ENCODE measurements at places on chromosomes 12 and 14.

DNA sequence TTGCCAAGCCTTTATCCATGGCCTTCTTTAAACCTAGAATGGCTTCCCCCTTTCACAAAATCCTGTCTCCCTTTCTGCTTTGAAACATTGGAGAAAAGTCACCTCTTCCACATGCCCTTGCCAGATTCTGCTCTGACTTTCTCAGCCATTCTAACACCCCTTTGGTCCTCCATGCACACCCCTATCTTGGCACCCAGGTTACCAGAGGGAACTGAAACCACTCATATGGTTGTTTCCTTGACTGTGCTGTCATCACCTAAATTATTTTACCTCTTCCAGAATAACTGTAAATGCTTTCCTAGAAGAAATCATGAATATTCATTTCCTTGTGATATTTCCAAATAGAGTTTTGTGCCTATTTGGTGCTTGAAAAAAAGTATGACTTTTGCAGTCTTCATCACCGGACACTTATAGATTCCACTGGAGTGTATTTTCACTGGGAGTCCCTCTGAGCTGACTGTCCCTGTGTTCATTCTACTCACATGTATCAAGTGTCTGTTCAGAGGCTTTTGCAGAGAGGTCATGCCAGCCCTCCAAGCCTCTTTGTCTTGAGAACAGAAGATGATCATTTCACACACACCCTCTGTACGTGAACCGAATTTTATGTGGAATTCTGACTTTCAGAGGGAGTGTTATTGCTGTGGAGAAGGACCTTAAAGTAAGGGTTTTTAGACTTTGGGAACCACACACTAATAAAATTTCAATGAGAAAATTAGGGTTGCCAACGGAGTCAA, 74.1 kb downstream of the PLXNC1 start:
- DNase-seq = no peak

DNA sequence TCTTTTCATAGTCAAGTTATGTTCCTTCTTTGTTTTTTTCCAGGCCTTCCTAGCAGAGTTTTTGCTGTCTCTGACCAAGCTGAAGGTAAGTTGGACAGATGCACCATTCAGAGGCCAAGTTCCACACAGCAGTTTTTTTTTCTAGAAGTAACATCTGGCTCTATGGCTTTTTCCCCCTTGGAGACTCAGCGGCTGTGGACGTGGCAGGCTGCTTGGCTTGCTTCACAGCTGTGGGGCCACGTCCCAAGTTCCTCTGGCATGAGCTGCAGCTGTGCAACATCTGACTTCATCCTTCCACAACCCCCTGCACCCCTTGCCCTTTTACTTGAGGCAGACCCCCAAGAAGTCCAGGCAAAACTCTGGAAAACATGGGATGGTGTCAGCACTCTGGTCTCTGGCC, 24.2 kb upstream of the RHOJ start:
- no peak for DNase-seq

DNA sequence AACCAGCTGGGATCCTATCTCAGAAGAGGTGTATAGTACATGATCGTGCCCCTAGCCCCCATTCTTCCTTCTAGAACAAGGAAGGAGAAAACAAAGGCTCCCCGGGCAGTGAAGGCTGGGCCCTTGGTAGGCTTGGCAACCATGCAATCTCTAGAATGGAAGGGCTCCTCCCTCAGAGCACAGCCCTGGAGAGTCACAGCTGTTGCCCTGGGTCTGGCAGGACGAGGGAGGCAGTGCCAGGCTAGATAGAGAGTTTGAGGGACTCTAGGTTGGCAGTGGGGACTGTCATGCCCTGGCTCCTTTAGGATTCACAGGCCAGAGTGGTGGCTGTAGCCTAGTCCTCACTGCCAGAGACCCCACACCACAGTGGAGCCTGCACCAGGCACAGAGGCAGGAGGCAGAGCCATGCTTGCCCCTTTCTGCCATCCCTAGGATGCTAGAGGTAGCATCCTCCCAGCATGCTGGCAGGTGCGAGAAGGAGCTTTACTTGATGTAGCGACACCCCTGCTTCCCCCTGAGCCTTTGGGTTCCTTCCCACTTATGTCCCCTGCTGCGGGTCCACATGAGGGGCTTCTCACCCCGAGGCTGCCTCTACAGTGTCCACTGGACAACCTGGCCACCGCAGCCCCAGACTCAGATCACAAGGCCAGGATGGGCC, 33.4 kb upstream of the CIPC start:
- DNase-seq = no peak

- no peak for DNase-seq
Measured at GRCh38 chr12:112239020-112239419, 113.7 kb downstream of the TRAFD1 start.

GRCh38 chr14:64923015-64923414, 8.8 kb downstream of the CHURC1 start:
- no peak for DNase-seq

DNA sequence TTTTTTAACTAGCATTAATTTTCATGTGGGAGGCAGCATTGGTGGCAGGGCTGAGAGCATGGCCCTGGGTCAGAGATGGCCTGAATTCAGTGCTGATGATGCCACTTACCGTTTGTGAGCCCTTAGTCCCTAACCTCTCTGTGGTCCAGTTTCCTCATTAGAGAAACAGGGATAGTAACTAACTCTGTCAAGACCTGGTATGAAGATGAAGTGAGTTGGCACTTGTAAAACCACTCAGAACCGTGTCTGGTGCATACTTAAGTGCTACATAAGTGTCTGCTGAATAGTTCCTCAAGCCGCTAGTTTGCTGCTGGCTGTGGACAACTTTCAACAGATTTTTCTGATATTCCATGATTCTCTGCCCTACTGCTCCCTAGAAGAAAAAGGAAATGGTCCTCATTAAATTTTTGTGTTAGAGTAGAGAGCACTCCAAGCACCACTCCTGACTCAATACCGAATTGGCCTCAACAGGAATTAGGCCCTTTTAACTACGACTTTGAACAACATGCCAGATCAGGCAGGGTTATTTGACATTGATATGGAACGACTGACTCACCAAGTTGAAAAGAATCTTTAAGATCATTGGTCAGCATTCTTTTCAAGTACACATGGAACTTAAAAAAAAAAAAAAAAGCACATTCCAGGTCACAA, 250.2 kb downstream of the ANO2 start:
- no peak for DNase-seq

- DNase-seq = no peak
Measured at GRCh38 chr14:22497671-22498093, 91.3 kb downstream of the DAD1 start.

GRCh38 chr12:129550353-129550752, 353.5 kb downstream of the TMEM132D start:
- no peak for DNase-seq

- DNase-seq = no peak
Measured at GRCh38 chr12:51383269-51383905, 7.8 kb downstream of the GALNT6 start.

DNA sequence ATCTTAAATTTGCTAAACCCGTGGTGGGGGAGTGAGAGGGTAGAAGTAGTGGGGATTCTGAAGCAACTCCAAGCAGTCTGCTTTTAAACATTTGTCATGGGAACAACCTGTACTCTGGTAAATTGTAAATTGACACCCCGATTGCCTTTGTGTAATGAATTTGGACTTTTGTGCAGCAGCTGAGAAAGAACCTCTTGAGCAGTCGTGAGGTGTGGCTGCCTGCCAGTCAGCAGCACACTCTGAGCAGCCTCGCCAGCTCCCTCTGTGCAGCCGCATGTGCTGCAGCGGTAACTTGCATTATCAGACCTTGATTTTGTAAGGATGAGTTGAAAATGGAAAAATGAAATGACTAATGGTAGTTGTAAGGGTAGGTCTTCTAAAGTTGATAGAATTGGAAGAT, 74.3 kb downstream of the SUSD6 start:
- no peak for DNase-seq

DNA sequence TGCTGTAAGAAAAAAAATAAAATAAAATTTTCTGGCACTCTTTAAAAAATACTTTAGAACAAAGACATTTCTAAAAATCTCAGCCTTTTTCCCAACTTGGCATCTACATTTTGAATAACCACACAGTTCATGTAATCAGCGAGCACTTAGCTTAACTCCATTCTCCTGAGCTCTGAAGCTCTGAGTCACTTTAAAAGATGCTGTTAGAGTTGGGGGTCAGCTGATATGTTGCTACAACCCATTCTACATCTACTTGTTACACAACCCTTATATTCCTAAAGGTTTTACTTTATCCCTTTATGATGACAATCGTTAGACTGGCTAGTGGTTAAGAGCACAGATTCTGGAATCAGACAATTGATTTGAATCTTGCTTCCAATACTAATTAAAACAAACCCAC, 48.3 kb downstream of the SLC41A2 start:
- DNase-seq = no peak

DNA sequence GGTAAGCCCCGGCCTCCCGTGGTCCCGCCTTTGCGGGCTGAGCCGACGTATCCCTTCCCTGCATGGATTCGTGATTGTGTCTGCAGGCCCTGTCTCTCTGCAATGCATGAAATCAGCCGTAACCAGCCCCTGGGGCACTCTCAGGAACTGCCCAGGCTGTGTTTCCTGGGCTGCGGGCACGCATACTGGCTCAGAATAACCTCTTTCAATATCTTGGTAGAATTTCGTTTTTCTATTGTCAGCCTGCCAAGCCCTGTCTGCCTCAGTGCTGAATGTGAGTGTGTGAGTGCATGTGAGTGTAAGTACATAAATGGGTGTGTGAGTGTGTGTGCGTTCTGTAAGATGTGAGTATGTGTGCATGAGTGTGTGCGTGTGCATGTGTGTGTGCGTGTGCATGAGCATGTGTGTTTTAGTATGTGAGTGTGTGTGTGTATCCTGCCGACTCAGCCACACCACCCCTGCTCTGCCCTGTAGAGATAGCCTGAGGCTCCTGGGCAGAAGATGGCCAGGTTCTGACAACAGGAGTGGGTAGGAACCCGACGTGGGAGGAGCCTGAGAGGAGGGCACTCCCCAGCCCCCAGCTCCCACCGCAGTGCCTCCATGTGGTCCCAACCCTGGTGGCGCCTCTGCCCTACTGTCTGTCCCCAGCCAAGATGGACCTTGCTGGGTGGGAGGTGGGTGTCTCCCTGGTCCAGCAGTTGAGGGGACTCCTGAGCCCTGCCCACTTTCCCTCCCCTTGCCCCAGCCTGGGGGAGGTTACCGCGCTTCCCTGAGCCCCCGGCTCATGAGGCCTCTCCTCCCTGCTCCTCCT, 268.8 kb downstream of the ADGRD1 start:
- DNase-seq = no peak

DNA sequence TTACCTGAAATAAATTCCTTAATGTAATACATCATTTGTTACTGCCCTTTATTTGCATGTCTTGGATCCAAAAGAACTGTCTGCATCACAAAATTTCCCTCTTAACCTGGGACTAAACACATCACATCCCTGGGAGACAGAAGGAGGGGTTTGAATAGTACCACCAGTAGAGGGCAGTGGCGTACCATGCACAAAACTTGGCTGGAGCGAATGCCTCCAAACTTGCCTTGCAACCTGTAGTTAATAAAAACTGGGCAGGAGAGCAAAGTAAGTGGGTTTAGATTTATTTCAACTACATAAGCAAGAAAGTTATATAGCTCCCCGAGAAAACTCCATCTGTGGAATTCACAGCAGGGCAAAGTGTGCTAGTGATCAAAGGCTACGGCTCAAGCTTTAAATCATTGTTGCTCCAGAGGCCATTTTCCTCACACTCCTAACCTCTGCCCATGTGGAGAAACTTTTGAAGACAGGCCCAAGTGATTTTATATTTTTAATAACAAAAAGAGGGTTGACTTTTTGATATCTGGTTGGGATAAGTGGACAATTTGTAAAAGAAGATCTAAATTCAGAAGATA, 1176.7 kb upstream of the SEL1L start:
- peak; percentile 24 for DNase-seq

DNA sequence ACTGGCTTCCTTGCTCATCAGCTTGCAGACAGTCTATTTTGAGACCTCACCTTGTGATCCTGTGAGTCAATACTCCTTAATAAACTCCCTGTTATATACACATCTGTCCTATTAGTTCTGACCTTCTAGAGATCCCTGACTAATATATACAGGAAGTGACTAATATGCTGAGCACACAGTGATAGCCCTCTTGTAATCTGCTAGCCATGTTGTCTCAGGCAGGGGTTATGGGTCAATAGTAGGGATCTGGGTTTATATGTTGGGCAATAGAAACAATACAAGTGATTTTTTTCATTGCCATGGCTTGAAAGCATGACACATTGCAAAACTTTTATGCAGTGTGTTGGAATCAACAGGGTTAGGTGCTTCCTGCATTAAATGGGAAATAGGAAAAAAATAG, 562.2 kb downstream of the GALC start:
- no peak for DNase-seq

DNA sequence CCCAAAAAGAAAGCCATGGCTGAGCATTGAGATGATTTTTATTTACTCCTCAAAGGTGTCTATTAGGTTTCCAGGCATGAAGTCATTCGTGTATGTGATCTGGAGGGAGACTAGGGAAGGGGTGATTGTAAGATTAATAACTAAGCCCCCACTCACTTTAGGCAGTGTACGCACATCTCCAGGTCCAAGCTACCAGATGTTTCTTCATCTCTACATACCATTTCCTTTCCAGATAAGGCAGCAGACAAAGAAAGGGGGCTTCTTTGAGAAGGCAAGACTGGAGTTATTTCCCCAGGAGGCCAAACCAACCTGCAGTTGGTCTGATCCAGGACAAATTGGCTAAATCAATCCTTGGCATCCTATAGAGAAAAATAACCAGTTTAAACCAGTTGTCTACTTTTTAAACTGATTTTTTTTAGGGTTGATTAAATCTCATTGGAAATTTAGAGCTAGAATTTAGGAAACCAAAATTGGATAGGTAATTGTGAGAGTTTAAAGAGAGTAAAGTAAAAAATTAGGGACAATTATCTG, 3.9 kb downstream of the HOXC13 start:
- no peak for DNase-seq

GRCh38 chr12:109736552-109737108, 23.0 kb downstream of the FAM222A start:
- DNase-seq = no peak

GRCh38 chr12:132154941-132155770, 10.9 kb downstream of the NOC4L start:
- peak; percentile 48 for DNase-seq

GRCh38 chr12:52082988-52083637, 3.6 kb downstream of the SMIM41 start:
- DNase-seq = peak; percentile 72

- DNase-seq = no peak
Measured at GRCh38 chr12:14873440-14874185, 12.0 kb downstream of the MGP start.

DNA sequence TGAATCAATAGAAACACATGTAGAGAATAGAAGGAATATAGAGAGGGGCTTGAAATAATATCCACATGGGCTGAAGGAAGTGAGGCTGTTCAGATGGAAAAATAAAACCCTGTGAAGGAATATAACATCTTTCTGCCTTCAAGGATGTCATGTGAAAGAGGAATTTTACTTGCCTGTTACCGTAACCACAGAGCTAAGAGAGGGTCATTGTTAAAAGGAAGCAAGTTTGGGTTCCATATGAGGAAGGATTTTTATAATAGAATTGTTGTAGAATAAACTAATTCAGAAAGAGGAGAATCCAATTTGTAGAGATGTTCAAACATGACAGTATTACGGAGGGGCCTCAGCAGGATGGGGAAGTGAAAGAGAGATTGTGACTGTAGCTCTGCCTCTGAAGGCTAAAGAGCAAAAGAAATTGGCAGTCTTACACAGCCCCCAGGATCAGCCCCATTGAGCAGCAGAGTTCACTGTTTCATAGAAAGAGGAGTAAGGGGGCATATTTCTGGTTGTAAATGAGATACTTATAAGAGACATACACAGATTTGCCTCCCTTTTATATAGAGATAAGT, 41.8 kb upstream of the PTPRR start:
- DNase-seq = no peak

Measured in stimulated activated naive CD8-positive, alpha-beta T cell treated with anti-CD3 and anti-CD28 coated beads, Interleukin-15, amount 100 ng/mL, for 72 hours (primary cell).